Aorta (tissue), 5 donors: ENCODE measurements at places on chromosomes 7 and 10. TPM values are rescaled to one million over a fixed set of nuclear protein-coding genes. Genes with fewer than 3 reads are reported as not detected.

DNA sequence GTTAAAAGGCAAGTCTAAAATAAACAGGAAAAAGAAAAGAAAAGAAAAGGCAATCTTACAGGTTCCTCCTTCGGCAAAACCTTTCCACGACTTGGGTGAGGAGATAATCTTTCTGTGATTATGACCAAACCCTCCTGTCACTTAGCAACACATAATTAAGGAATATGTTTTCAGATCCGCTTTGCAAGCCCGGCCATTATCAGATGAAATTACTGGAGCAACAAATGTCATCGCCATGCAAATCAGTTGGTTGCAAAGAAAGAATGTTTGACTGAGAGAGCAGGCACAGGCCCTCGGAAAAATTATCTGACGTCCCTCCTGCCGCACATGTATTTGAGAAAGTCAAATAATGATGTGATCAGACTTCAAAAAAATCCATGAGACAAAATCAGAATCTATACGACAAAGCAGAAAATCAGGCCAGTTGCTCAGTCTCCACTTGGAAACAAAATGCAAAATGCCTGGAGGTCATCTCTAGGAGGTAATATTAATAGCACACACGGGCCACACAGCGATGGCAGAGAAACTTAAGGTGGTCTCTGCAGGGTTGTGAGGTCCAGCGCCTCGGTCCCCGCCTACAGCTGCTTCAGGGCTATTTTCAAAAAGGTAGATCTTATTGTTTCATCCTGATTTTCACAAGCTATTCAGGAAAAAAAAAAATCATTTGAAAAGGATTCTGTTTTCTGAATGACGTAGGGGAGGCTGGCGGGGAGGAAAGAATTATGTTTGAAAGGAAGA, 82.7 kb downstream of the ZRANB1 start:
- no peak overlapping the region for H3K27ac ChIP-seq
- no peak overlapping the region for H3K4me3 ChIP-seq
- no peaks in the 10 kb centered on the region for H3K27me3 ChIP-seq
- DNase-seq, result peak; percentile 39
- H3K4me1 ChIP-seq, result no peaks in the 10 kb centered on the region

- no peaks in the 10 kb centered on the region for H3K27me3 ChIP-seq
- no peak overlapping the region for H3K27ac ChIP-seq
- H3K36me3 ChIP-seq, result no peaks in the 10 kb centered on the region
- no peak overlapping the region for H3K4me3 ChIP-seq
- DNase-seq, result no peak
- no peaks in the 10 kb centered on the region for H3K4me1 ChIP-seq
These were observed 62.7 kb downstream of the LANCL2 start for GRCh38 chr7:55427800-55428199.

Gene FKBP6
- not detected for total RNA-seq

- H3K4me3 ChIP-seq, result no peak overlapping the region
- no peaks in the 10 kb centered on the region for H3K27me3 ChIP-seq
- no peak for DNase-seq
- no peaks in the 10 kb centered on the region for H3K36me3 ChIP-seq
These were observed 31.3 kb downstream of the PRLHR start for GRCh38 chr10:118564114-118564513.

- no peaks in the 10 kb centered on the region for H3K27me3 ChIP-seq
- DNase-seq, result no peak
- H3K27ac ChIP-seq, result no peak overlapping the region
- H3K4me3 ChIP-seq, result no peak overlapping the region
These were observed 43.0 kb upstream of the COL1A2 start for GRCh38 chr7:94351703-94352102.

GRCh38 chr10:129097776-129098330, 369.2 kb upstream of the MGMT start:
- peaks cover 8% of the 10 kb centered on the region for H3K4me1 ChIP-seq
- H3K27ac ChIP-seq, result no peak overlapping the region
- H3K27me3 ChIP-seq, result no peaks in the 10 kb centered on the region
- no peak overlapping the region for H3K4me3 ChIP-seq

- H3K4me3 ChIP-seq, result no peak overlapping the region
- no peak for DNase-seq
- no peaks in the 10 kb centered on the region for H3K36me3 ChIP-seq
- no peaks in the 10 kb centered on the region for H3K27me3 ChIP-seq
These were observed 29.4 kb upstream of the RAB18 start for GRCh38 chr10:27474741-27475140.
